ENCODE measurements at places on chromosomes 16 and 17. TPM values are rescaled to one million over a fixed set of nuclear protein-coding genes. Genes with fewer than 3 reads are reported as not detected.
A peak's percentile ranks its signal among the peaks of the same experiment; 100 is the strongest.

PFN1 gene
- total RNA-seq, result 349 TPM

C16orf92 gene
- total RNA-seq, result not detected

PRAC1 gene
- total RNA-seq, result not detected

TAC4 gene
- not detected for total RNA-seq

INTS2 gene
- 8.7 TPM for total RNA-seq

C16orf96 gene
- 0.42 TPM for total RNA-seq

UBE2I gene
- 252 TPM for total RNA-seq

- DNase-seq, result peak; percentile 24
- no peaks in the 10 kb centered on the region for H3K27me3 ChIP-seq
- peaks cover 26% of the 10 kb centered on the region for H3K36me3 ChIP-seq
- H3K27ac ChIP-seq, result no peak overlapping the region
- peaks cover 34% of the 10 kb centered on the region for H3K4me1 ChIP-seq
- no peak overlapping the region for H3K4me3 ChIP-seq
Measured at GRCh38 chr17:44203731-44204440, 4.2 kb upstream of the ATXN7L3 start.

GRCh38 chr16:24087891-24088410 lies 168.2 kb upstream of the CACNG3 start:
- no peak for DNase-seq
- no peaks in the 10 kb centered on the region for H3K27me3 ChIP-seq
- peaks cover 31% of the 10 kb centered on the region for H3K36me3 ChIP-seq
- no peak overlapping the region for H3K27ac ChIP-seq
- H3K4me1 ChIP-seq, result no peaks in the 10 kb centered on the region

DNA sequence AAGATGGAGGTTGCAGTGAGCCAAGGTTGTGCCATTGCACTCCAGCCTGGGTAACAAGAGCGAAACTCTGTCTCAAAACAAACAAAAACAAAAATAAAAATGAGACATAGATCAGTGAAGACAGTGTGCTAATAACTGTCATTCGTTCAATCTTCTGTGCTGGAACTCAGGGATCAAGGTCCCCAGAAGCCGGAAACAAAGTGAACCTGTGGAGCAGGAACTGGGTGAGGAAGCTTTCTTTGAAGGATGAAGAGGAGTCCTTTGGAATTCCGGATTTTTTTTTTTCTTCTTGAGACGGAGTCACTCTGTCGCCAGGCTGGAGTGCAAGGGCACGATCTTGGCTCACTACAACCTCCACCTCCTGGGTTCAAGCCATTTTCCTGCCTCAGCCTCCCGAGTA lies 2.1 kb upstream of the SLC2A4 start:
- no peak for DNase-seq
- no peak overlapping the region for H3K27ac ChIP-seq
- peaks cover 28% of the 10 kb centered on the region for H3K4me1 ChIP-seq
- no peaks in the 10 kb centered on the region for H3K36me3 ChIP-seq

- no peaks in the 10 kb centered on the region for H3K36me3 ChIP-seq
- no peak for DNase-seq
- H3K4me1 ChIP-seq, result no peaks in the 10 kb centered on the region
- H3K27ac ChIP-seq, result no peak overlapping the region
- no peaks in the 10 kb centered on the region for H3K27me3 ChIP-seq
Measured at GRCh38 chr16:6177616-6178180, 1080.1 kb upstream of the EEF2KMT start.

DNA sequence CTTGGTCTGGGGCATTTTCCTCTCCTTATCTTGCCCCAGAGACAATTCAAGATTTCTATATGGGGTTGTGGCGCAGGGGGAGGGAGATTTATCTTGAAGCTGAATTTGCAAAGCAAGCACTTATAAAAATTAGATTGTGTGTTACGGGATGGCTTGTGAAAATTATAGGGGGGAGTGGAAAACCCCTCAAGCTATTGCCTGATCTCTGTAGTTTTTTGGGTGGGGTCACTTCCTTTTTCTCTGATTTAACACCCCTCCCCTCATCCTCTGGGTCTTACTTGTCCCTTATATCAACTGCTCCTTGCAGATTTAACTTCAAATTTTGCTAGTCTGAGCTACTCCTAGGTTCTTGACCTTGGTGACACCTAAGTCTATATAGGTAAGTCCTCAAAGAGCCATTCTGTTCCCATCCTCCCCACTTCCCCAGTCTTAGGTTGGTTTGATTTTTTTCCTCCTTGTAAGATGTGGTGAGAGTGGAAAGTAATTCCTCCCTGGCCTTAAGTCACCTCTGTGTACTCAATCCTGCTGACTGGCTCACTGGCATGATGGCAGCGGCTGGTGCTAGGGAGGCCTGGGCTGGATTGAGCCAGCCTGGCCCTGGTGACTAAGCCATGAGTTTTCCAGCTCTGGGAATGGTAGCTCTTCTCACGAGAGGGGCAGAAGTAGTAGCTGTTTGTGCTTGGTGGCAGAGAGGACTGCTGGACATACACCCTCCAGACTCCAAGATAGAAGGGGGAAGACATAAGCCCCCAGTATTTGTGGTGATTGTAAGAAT lies 2.3 kb downstream of the ARL4D start:
- H3K4me1 ChIP-seq, result peaks cover 24% of the 10 kb centered on the region
- H3K27me3 ChIP-seq, result no peaks in the 10 kb centered on the region
- no peak overlapping the region for H3K27ac ChIP-seq
- DNase-seq, result no peak
- no peak overlapping the region for H3K4me3 ChIP-seq

- no peaks in the 10 kb centered on the region for H3K27me3 ChIP-seq
- DNase-seq, result no peak
- H3K4me1 ChIP-seq, result peaks cover 28% of the 10 kb centered on the region
Measured at GRCh38 chr17:77128896-77129567, 11.7 kb upstream of the SEC14L1 start.

DNA sequence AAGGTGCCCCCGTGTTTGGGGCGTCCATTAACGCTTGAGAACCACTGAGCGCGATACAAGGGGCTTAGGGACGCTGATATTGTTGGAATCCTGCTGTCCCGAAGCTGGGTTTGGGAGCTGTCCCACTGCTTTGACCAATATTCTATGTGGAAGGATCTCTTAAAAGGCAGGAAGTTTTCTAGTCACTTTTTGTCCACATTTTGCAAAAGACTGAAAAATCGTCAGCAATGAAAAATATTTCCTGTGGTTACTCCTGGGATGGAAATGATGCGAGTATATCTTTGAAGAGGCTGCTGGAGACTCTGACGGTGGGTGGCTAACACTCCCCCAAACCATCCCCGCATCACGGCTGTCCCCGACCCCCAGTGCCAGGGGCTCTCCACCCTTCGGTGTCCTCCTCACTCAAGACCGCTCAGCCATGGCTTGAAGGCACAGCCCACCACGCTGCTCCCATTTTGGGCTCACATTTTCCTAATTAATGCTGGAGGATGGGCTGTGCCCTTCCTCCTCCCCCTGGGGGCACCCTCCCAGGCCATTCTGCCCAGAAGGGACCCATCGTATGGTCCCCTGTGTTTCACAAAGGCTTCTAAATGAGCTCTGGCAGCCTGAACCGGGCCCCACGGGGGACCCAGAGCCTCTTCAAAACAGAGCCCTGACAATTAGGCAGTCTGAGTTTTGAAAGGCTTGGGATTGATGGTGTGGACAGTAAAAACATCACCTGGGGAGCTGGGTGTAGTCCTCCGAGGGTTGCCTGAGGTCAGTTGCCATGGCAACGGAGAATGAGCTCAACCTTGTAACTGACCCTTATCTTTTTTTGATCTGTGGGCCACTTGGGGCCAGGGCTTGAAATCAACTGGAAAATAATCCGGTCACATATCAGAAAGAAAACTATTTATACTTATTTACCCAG lies 158.6 kb downstream of the C16orf78 start:
- no peak for DNase-seq
- no peaks in the 10 kb centered on the region for H3K27me3 ChIP-seq

DNA sequence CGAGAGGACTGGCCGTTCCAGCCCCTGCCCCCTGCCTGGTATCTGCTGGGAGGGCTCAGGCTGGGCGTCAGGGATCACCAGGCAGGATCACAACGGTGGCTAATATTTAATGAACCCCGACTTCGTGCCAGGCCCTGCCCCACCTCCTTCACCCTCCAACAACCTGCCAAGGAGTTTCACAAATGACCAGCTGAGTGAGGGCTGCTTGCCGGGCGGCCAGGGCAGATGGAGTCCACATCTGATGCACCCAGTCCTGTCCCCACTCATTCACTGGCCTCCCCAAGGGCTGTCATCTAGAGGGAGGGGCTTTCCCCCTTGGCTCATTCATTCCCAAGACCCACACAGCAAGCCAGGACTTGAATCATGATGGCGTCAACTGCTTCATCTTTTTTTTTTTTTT lies 17.5 kb downstream of the UBALD1 start:
- H3K4me3 ChIP-seq, result no peak overlapping the region
- no peaks in the 10 kb centered on the region for H3K36me3 ChIP-seq
- H3K27me3 ChIP-seq, result no peaks in the 10 kb centered on the region
- no peak overlapping the region for H3K27ac ChIP-seq

GRCh38 chr17:44044071-44044470 lies 22.4 kb downstream of the LSM12 start:
- H3K4me3 ChIP-seq, result no peak overlapping the region
- DNase-seq, result no peak
- H3K27me3 ChIP-seq, result no peaks in the 10 kb centered on the region
- H3K4me1 ChIP-seq, result peaks cover 6% of the 10 kb centered on the region
- peaks cover 31% of the 10 kb centered on the region for H3K36me3 ChIP-seq

DNA sequence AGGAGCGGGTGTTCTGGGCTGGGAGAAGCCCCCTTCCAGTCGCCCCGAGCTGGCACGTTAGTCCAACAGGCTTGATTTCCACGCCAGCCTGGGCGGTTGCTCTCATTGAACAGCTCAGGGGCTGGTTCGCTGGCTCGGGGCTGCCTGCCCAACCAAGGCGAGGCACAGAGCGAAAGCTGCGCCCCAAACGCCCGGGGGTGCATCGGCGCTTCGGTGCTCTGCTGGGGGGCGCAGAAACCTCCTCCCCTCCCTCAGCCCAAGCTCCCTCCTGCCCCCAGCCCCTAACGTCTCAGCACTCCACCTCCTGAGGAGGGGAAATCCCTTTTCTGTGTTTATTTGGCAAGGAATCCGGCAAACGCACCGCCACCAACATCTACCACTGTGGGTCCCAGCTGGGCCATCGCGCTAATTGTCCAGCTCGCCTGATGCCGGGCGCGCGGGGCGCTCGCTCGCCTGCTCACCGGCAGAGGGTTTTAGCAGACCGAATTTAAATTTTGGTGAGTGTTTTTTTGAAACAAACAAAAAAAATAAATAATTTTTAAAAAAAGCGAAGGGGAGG lies 29.5 kb upstream of the RBFOX1 start:
- H3K27ac ChIP-seq, result no peak overlapping the region
- H3K4me3 ChIP-seq, result no peak overlapping the region
- DNase-seq, result no peak
- H3K36me3 ChIP-seq, result no peaks in the 10 kb centered on the region
- no peaks in the 10 kb centered on the region for H3K4me1 ChIP-seq
- no peaks in the 10 kb centered on the region for H3K27me3 ChIP-seq

DNA sequence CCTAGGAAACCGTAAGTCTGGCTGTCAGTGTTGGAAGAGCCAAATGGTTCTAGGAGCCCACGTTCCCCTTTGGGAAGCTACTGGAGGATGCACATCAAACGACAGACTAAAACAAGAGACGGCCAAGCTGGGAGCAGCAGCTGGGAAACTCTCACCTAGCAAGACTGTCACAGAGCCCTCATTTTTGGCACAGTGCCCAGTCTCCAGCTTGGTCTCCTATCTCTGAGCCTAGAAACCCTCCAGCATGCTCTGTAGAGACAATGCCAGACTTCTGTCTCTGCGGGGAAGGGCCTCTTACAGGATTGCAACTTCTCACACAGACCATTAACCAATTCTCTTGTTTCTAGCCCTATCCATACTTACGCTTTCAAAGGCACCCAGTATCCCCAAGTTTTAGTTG lies 23.5 kb downstream of the GTF3C1 start:
- H3K36me3 ChIP-seq, result peaks cover 72% of the 10 kb centered on the region
- H3K4me3 ChIP-seq, result no peak overlapping the region
- H3K27ac ChIP-seq, result no peak overlapping the region
- H3K4me1 ChIP-seq, result no peaks in the 10 kb centered on the region

DNA sequence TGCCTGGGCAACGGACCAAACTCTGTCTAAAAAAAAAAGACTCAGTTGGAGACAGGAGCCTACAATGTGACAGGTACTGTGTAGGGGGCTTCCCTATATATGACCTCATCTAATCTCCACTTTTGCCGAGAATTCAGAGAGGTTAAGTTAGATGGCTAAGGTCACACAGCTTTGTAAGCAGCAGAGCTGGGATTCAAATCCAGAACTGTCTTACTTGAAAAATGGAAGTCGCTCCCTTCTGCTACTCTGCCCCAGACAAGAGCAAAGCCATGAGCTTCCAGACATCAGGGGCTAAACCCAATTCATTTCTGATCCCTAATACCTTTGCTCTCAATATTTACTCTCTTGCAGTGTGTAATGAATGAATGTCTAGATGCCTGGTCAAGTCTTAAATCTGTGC lies 41.5 kb upstream of the ABCC12 start:
- no peaks in the 10 kb centered on the region for H3K27me3 ChIP-seq
- no peak overlapping the region for H3K27ac ChIP-seq
- no peaks in the 10 kb centered on the region for H3K36me3 ChIP-seq

- no peaks in the 10 kb centered on the region for H3K36me3 ChIP-seq
- H3K27ac ChIP-seq, result no peak overlapping the region
- no peak for DNase-seq
Measured at GRCh38 chr16:54927125-54928015, 3.3 kb upstream of the IRX5 start.

DNA sequence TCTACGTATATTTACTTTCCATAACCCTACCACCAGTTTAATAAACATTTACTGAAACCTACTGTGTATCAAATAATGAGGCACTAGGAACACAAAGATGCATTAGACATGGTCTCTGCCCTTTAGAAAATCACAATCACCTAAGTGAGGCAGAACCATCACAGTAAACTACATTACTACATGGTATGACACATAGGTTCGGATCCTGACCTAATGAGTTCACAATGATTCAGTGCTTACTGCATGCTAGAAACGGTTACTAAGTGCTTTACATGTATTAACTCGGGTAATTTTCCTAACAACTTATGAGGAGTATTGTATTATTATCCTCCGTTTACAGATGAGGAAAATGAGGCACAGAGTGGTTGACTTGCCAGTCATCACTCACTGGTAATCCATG lies 5.2 kb upstream of the SYNRG start:
- H3K4me1 ChIP-seq, result peaks cover 7% of the 10 kb centered on the region
- no peak for DNase-seq
- no peak overlapping the region for H3K4me3 ChIP-seq
- no peak overlapping the region for H3K27ac ChIP-seq

GRCh38 chr16:49362230-49362629 lies 11.4 kb upstream of the C16orf78 start:
- H3K4me3 ChIP-seq, result no peak overlapping the region
- peaks cover under 1% of the 10 kb centered on the region for H3K27me3 ChIP-seq
- no peaks in the 10 kb centered on the region for H3K4me1 ChIP-seq
- no peaks in the 10 kb centered on the region for H3K36me3 ChIP-seq
- no peak for DNase-seq

- H3K27ac ChIP-seq, result no peak overlapping the region
- peaks cover 4% of the 10 kb centered on the region for H3K27me3 ChIP-seq
- H3K4me3 ChIP-seq, result peak overlapping the region; percentile 75
- peaks cover 29% of the 10 kb centered on the region for H3K4me1 ChIP-seq
Measured at GRCh38 chr17:1179112-1179817, 516 bp downstream of the ABR start.
